ENCODE measurements at places on chromosomes 6 and 20. TPM values are rescaled to one million over a fixed set of nuclear protein-coding genes. Genes with fewer than 3 reads are reported as not detected.

Gene MAS1
- total RNA-seq: 0.08 TPM

Gene ZNF311
- 0.20 TPM for total RNA-seq

Gene ADGRF4
- total RNA-seq: 0.60 TPM

Gene RIPPLY2
- not detected for total RNA-seq

Gene SCUBE3
- 18.7 TPM for total RNA-seq

Gene BRPF3
- 15.9 TPM for total RNA-seq

Gene VPS52
- 36.3 TPM for total RNA-seq

Gene TSBP1
- not detected for total RNA-seq

Gene SLC25A27
- total RNA-seq: 7.5 TPM

Gene TGM3
- not detected for total RNA-seq

Gene RFX6
- total RNA-seq: not detected

GRCh38 chr20:62704341-62704948, 4.2 kb upstream of the NTSR1 start:
- peaks cover 7% of the 10 kb centered on the region for H3K4me1 ChIP-seq
- DNase-seq: peak; percentile 87
- peaks cover 25% of the 10 kb centered on the region for H3K27me3 ChIP-seq
- H3K4me3 ChIP-seq: no peak overlapping the region
- H3K27ac ChIP-seq: peak overlapping the region; percentile 2
- no peaks in the 10 kb centered on the region for H3K36me3 ChIP-seq

DNA sequence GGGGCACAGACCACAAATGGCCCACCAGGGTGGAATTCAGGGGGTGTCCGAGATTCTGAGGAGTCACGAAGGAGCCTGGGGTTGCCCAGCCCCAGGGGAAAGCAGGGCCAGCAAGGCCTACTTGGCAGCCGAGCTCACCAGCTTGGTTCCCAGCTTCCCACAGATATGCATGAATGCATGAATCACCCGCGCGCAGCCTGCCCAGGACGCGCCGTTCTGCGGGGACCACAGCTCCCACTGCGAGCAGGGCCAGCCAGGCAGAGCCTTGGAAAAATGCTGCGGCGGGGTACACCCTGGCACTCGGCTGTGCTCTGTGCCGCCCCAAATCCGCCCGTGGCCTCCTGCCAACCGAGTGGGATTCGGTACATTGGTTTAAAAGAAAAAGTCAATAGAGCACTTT, 211.0 kb downstream of the NFATC2 start:
- no peaks in the 10 kb centered on the region for H3K4me1 ChIP-seq
- no peak overlapping the region for H3K4me3 ChIP-seq
- no peaks in the 10 kb centered on the region for H3K27me3 ChIP-seq
- H3K36me3 ChIP-seq: no peaks in the 10 kb centered on the region
- H3K27ac ChIP-seq: no peak overlapping the region

- no peak for DNase-seq
- no peak overlapping the region for H3K4me3 ChIP-seq
- H3K27me3 ChIP-seq: no peaks in the 10 kb centered on the region
- no peaks in the 10 kb centered on the region for H3K36me3 ChIP-seq
These were observed 51.6 kb downstream of the IYD start for GRCh38 chr6:150420428-150420827.

DNA sequence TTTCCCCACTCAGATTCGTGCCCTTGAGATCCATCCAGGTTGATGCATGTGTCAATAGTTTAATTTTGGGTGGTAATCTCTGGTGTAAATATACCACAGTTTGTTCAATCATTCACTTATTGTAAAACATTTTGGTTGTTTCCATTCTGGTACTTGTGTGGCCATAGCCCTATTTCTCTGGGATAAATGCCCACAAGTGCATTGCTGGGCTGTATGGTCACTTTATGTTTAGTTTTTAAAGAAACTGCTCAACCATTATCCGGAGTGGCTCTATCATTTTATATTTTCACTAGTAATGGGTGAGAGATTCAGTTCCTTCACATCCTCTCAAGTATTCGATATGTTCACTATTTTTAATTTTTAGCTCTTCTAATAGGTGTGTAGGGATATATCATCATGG, 60.7 kb upstream of the RNF24 start:
- no peak overlapping the region for H3K27ac ChIP-seq
- no peak for DNase-seq
- no peak overlapping the region for H3K4me3 ChIP-seq
- no peaks in the 10 kb centered on the region for H3K36me3 ChIP-seq

- no peaks in the 10 kb centered on the region for H3K36me3 ChIP-seq
- DNase-seq: no peak
- no peak overlapping the region for H3K27ac ChIP-seq
- no peaks in the 10 kb centered on the region for H3K4me1 ChIP-seq
- H3K27me3 ChIP-seq: no peaks in the 10 kb centered on the region
These were observed 300.1 kb downstream of the HACE1 start for GRCh38 chr6:104559435-104560202.

- H3K4me1 ChIP-seq: peaks cover 13% of the 10 kb centered on the region
- no peaks in the 10 kb centered on the region for H3K36me3 ChIP-seq
- no peak for DNase-seq
- H3K4me3 ChIP-seq: peak overlapping the region; percentile 65
- H3K27me3 ChIP-seq: no peaks in the 10 kb centered on the region
These were observed 2.0 kb downstream of the NEDD9 start for GRCh38 chr6:11230158-11231107.

DNA sequence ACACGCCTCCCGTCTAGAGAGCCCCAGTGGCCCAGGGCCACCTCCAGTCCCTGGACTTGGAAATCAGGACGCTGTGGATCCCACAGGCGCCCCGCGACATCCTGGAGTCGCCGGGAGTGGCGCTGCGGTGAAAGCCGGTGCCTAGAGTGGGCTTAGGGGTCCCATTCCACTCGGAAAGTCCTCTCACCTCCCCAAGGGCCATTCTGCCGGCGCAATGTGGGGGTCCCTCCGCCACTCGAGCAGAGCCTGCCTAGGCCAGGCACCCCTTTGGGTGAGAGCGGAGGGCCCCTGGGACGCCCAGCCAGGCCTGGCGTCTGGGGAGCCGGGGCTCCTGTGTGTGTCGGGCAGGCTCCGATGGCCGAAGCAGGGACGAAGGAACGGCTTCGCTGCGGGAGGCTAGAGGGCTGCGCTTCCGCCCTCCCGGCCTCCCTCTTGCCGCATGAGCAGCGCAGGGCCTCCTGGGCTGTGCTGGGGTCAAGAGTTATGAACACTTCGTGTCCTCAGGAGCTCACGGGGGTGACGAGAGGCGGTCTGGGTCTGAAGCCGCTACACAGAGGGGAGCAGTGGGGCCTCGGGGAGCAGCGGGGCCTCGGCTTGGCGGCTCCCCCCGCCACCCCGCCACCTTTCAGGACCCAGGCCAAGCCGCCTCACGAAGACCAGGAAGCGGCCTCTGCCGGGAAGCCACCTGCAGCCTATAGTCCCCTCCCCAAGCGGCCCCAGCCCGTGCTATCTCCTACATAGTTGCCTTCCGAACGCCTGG, 13.6 kb downstream of the POU3F2 start:
- H3K27ac ChIP-seq: no peak overlapping the region
- H3K36me3 ChIP-seq: no peaks in the 10 kb centered on the region
- peaks cover 26% of the 10 kb centered on the region for H3K4me1 ChIP-seq
- H3K4me3 ChIP-seq: no peak overlapping the region
- DNase-seq: no peak

GRCh38 chr6:139364302-139364981, 10.0 kb downstream of the CITED2 start:
- H3K36me3 ChIP-seq: no peaks in the 10 kb centered on the region
- H3K27me3 ChIP-seq: no peaks in the 10 kb centered on the region
- peaks cover 31% of the 10 kb centered on the region for H3K4me1 ChIP-seq
- no peak overlapping the region for H3K27ac ChIP-seq
- no peak overlapping the region for H3K4me3 ChIP-seq

DNA sequence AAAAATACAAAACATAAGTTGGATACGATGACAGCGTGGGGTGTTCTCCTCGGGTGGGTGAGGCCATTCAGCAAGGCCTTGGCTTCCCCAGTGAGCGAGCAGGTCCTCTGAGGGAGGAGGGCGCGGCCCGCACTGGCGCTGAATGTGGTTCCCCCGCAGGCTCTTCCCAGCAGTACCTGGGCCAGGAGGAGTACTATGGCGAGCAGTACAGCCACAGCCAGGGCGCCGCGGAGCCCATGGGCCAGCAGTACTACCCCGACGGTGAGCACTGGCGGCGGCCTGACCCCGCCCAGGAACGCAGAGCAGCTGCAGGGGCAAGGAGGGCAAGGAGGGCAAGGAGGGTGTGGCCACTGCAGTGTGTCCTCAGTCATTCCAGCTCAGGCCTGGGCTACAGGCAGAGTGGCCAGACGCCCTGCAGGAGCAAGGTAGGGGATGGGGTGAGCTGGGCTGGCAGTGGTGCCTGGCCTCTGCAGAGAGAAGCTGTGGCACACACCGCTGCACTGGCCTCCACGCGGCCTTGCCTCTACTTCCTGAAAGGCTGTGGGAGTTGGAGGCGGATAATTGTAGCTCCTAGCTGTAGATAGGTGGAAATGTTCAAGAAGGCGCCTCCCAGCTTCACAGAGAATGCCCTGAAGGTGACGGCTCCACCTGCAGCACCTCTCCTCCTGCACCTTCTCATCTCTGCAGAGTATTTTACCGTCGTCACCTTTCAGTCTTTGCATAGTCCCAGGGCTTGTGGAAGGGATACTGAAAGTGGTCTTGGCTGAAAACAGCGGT, 18.7 kb upstream of the MTG2 start:
- DNase-seq: no peak
- H3K4me1 ChIP-seq: no peaks in the 10 kb centered on the region
- no peak overlapping the region for H3K4me3 ChIP-seq
- H3K27ac ChIP-seq: no peak overlapping the region

DNA sequence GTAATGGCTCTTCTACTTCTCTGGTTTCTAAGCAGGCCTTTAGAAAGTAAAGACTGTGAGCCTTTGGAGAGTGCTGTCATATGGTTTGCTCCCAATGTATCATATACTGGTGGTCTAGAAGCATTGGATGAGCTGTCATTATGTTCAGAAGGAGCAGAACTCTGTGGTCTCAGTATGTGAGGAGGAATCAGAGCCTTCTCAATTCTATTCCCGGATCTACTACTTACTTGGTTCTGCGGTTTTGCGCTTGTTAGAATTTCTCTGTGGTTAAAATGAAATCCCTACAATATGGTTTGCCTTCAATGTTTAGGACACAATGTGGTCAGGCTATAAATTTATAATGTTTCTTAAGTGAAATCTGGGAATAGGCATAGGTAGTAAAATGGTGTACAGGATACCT, 64.6 kb downstream of the RWDD2A start:
- no peaks in the 10 kb centered on the region for H3K27me3 ChIP-seq
- H3K4me1 ChIP-seq: no peaks in the 10 kb centered on the region
- no peak overlapping the region for H3K4me3 ChIP-seq
- H3K36me3 ChIP-seq: no peaks in the 10 kb centered on the region
- H3K27ac ChIP-seq: no peak overlapping the region

DNA sequence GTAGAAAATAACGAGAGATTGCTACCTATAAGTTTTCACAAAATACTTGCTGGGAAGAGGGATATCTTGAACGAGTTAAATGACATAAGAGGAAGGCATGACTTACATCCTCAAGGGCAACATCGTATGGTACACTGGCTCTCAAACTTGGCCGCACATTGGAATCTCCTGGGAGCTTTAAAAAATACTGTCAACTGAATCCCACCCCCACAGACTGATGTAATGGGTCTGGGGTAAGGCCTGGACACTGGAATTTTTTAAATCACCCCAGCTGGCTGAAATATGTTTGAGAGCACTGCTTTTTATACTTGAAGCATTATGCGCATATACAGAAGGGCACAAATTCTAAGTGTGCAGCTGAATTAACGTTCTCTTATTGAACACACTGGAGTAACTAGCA, 8.0 kb upstream of the TSHZ2 start:
- no peaks in the 10 kb centered on the region for H3K36me3 ChIP-seq
- no peak for DNase-seq
- no peak overlapping the region for H3K27ac ChIP-seq
- no peaks in the 10 kb centered on the region for H3K27me3 ChIP-seq

DNA sequence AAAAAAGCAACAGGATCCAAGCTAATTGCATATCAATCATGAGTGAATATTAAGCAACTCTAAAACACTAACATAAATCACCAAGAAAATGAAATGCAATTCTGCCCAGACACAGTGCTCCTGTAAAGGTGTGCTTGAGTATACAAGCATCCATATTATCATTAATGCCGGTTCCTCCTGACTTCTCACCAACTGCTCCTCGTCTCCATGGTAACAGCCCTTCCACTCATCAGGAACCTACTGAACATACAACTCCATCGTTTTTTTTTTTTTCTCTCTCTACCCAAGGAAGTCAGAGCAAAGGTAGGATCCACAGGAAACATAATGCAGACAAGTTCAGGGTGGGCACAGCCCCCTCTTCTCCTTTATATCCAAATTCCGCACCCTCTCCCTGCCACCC, 12.4 kb downstream of the GABBR1 start:
- DNase-seq: no peak
- no peaks in the 10 kb centered on the region for H3K36me3 ChIP-seq
- H3K4me1 ChIP-seq: no peaks in the 10 kb centered on the region

DNA sequence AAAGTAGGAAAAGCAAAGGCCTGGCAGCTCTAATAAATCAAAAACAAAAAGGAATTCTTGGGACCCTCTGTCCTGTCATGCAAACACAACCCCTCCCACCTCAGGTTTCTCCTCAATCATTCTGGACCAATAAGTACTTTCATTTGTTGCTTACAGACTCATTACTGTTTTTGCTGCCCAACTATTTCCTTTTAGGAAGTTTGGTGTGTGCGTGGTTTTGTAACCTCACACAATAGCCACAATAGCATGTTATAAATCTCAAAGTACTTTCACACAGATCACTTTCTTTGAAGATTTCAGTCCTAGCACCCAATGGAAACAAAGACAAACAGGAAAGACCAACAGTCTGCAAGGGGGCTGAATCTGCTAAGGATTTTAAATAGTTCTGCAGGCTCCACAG, 4.5 kb downstream of the MRPL14 start:
- H3K27ac ChIP-seq: peak overlapping the region; percentile 53
- no peak overlapping the region for H3K4me3 ChIP-seq
- H3K4me1 ChIP-seq: peaks cover 26% of the 10 kb centered on the region
- no peak for DNase-seq

- H3K36me3 ChIP-seq: no peaks in the 10 kb centered on the region
- no peak overlapping the region for H3K4me3 ChIP-seq
- H3K4me1 ChIP-seq: no peaks in the 10 kb centered on the region
- H3K27ac ChIP-seq: no peak overlapping the region
- H3K27me3 ChIP-seq: no peaks in the 10 kb centered on the region
These were observed 9.2 kb upstream of the PGC start for GRCh38 chr6:41756354-41756753.

- H3K36me3 ChIP-seq: peaks cover 46% of the 10 kb centered on the region
- DNase-seq: no peak
- H3K27ac ChIP-seq: no peak overlapping the region
- no peaks in the 10 kb centered on the region for H3K27me3 ChIP-seq
- no peak overlapping the region for H3K4me3 ChIP-seq
These were observed 10.3 kb downstream of the ZNF337 start for GRCh38 chr20:25686081-25687067.
